HFFc6 (cell line): ENCODE measurements at places on chromosomes 3 and 15.

- no peak for DNase-seq
Observed at GRCh38 chr3:139320551-139321309, 23.1 kb upstream of the MRPS22 start.

DNA sequence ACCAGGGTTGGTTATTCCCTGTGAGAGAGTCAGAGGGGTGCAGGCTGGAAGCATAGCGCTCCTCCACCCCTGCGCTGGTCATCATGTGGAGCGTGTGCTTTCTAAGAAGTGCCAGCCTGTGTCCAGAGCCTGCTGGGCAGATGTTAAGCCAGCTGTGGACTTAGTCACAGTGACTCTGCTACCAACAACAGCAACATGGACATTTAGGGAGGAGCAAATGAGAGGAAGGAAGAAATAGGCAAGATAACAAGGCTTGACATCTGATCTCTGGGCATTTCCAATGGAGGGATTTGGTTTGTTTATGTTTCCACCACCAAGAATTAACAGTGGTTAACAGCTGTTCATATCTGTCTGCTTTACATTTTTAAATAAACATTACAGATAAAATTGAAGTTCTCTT, 36.4 kb upstream of the MYZAP start:
- DNase-seq = no peak

DNA sequence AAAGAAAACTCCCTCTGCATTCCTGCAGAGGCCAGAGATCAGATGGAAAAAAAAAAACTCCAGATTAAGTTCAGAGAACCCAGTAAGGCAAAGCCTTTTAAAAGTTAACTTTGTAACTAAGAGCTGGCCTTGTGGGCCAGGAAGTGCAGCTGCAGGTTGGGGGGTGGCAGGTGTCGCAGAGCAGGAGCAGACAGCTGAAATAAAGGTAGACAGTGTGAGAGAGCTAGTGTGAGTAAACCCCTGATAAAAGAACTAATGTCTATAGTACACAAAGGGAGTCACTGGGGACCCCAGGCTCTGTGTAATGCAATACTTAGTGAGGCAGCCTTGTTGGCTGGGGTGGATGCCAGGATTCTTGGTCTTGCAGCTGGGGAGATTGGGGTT, 42.1 kb downstream of the PPCDC start:
- DNase-seq = no peak

GRCh38 chr15:85003593-85004312, 22.1 kb downstream of the PDE8A start:
- no peak for DNase-seq

- DNase-seq = no peak
Observed at GRCh38 chr3:186365202-186365974, 3.4 kb upstream of the DGKG start.

DNA sequence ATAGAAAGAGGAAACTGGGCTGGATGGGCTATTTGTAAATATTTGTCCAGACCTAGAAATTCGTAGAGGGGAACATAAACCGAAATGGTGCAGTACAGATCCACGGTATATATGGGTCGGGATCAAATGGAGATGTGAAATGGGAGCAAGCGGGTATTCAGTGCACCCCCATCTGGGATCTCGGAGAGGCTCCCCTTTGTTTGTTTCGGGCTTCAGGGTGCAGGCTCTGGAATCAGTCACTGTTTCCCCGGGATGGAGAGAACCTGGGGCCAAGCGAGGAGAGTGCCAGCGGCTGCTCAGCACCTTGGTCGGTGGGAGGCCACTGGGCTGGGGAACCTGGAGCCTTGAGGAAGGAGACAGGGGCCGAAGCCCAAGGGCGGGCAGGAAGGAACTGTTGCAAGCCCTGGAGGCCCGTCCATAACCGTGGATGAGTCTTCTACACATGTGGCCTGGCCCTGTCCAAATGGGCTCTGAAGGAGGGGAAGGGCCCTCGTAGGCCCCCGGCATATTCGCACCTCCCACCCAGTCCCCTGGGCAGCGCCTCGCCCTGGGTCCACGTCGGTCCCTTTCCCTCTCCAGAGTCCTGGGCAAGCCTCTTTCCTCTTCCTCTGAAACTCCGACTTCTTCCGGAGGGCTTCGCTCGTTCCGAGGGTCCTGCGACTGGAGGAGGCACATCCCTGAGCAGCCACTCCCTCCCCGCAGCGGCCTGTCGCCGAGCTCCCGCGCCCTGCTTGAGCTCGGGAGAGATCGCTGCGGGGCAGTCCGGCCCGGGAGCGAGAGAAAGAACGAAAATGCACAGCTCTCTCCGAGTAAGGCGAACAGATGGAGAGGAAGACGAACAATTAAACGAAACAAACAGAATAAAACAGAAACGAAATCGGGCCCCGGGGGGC, 3.0 kb downstream of the ISL2 start:
- DNase-seq = peak; percentile 16

- DNase-seq = no peak
Observed at GRCh38 chr3:102810937-102811336, 376.1 kb downstream of the ZPLD1 start.

DNA sequence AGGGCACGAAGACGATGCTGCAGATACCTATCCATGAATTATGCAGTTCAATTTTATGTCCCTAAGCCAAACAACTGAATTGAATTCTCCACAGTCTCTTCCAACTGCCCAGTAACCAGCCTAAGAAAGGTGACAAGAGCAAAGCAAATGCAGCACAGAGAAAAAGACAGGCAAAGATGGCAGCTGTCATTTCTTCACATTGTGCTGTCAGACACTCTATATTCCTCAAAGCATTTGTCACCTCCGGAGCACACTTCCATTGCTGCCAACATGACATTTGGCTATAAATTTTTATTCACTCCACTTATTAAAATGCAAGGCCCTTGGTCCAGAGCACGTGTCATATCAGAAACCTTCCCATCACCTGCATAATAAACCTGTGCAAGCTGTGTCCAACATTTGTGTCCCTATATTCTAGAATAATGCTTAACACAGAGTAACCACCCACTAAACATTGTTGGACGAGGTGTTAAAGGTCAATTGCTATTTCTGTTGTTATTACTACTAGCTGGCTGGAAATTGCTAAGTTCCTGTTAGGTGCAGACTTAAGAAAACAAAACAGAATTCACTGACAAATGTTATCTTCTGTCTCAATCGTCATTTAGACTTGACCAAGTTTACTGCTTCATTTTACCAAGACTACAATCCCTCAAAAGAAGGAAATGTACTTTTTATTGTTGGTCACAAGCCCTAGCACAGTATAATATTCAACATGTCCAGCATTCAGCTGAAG, 89.7 kb downstream of the MAGI1 start:
- no peak for DNase-seq

DNA sequence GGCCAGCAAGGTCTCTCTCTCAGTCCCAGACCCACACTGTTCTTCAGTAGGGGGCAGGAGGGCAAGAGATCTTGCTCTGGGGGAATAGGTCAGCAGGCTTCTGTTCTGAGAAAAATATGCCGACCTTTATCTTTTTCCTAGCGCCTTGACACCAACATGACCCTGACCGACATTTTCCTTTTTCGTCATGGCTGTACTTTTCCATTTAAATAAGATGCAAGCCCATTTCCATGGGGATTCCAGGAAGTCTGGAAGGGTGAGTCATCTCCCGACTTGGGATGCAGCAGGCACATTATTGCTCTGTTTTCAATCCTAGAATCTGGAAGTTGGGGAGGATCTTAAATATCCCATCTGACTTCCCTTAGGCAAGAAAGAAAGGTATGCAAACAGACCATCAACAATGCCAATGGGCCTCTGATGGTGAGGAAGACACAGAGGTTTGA, 261.5 kb upstream of the LRTM1 start:
- DNase-seq = peak; percentile 76

GRCh38 chr3:191592105-191592504, 131.1 kb downstream of the PYDC2 start:
- DNase-seq = no peak

DNA sequence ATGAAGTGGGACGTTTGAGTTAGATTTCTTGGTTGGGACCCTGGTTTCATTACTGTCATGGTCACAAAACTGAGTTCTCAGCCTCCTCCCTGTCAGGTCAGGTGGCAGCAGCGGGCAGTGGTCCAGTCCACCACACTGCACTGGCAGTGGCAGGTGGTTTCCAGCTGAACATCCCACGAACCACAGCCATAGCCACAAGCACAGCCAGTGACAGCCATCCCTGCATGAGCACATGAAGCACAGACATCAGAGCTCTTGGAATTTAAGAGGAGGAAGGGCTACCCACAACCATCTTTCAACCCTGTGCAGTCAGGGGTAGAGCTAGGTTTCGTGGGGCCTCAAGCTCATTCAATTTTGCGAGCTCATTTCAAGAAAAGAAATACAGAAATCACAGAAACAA, 1.5 kb downstream of the RETNLB start:
- DNase-seq = no peak

GRCh38 chr3:193400304-193400703, 21.8 kb upstream of the ATP13A5 start:
- DNase-seq = no peak

DNA sequence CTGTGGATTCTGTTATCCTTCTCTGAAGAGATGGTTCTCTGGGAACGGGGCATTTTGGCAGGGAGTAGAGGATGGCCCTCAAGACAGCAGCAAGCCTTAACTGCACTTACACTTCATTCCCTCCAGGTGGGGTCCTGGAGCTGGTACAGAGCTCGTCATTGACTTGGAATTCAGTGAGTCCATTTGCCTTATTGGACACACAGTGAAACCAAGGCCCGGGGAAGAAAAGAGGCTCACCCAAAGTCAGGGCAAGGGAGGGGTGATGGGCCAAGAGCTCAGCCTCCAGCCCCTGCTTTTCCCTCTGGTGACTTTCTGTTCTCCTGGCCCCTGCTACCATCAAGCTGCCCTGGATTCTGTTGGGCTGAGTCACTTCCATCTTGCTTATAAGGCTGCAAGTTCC, 125.6 kb downstream of the ETFA start:
- peak; percentile 79 for DNase-seq

DNA sequence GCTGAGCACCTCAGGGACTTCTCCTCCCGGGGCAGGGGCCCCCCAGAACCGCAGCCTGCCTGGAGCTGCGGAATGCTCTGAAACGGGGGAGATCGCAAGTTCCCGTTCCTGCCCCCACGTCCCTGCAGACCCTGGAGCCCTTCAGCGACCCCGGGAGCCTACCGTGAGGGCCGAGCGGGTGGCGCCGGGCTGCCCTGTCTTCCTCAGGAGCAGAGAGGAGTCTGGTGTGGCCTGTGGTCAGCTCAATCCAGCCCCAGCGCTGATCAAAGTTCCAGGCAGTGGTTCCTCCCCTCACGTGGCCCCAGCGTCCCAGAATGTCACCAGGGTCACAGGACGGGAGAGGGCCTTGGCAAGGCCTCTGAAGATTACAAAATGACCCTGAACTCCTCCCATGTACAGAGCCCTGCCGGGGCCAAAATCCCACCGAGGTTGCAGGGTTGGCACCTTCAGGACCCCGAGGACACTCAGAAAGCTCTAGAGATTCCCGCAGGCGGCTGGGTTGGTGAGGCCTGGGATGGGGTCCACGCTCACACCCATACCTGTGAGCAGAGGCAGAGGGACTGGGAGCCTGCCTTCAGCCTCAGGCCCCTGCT, at the start of gene CPN2:
Gene CPN2, minus strand, starts transcription at position 249 of the 593 bp plus-strand sequence. CDS start 8,626 bp downstream, outside the sequence.
- no peak for DNase-seq

DNA sequence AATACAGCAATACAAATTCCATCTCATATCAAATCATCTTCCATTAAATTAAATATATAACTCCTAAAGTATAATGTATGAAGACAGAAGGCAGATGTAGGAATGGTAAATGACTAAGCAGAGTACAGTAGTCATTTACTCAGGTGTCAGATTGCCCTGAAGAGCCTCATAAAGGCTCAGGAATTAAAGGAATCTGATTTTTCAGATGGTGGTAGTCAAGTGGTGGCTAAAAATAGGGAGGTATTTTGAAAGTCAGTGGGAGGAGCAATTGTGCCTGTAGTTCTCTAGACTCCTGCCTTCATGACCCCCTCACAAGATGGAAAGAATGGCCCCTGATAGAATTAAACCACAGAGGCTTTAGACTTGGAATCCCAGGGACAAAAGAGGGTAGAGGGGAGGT, 142.7 kb upstream of the SYNPR start:
- no peak for DNase-seq

DNA sequence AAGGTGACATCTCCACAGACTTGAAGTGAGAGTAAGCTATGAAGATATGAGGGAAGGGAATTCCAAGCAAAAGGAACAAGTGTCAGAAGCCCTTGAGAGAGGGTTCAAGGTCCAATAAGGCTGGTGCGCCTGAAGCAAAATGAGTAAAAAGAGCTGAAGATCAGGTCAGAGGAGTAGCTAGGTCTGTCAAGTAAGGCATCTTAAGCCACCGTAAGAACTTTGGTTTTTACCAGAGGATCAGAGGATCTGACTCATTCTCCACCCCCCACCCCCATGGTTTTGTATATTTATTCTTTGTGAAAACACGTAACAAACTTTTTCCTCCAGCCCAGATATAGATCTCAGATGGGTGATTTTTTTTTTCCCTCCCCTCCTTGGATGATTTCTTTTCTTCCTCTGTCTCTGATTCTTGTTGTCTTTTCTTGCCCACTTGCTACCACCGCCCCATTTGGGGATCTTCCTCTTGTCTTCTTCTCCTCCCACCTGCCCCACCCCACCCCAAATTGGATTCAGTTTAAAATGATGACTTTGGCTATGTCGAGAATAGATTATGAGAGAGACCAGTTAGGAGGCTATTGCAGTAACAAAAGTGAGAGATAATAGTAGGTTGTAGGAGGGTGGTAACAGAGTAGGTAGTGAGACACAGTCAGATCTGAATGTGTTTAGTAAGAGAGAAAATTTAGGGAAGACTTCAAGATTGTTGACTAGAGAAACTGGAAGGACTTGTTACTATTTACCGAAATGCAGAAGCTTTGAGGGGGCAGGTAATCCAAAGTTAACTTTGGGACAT, 6.1 kb downstream of the TRMT10C start:
- peak; percentile 49 for DNase-seq

DNA sequence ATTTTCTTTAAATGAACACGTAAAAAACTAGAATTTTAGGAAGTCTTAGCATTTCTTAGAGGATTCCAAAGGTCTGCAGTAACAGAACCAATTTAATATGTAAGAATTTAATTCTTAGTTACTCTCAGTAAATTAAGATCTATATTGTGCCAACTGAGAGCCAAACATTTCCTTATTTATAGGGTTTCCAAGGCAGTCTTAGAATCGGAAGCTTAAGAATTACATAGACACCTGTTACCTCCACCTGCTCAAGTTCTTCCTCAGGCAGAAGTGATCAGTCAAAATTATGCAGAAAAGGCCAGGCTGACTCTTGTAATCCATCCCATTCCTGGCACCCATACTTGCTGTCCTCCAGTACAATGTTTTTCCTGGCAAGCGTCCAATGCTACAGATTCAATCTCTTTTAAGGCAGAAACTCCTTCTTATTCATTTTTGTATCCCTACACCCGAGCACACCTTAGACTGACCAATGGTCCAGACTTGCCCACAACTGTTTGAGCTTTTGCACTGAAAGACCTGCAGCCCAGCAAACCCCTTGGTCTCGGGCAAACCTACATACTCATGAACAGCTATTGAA, 64.3 kb downstream of the NCEH1 start:
- peak; percentile 30 for DNase-seq

- peak; percentile 76 for DNase-seq
Observed at GRCh38 chr3:86923071-86923491, 67.9 kb downstream of the VGLL3 start.
